ENCODE measurements at places on chromosomes 3 and 15.

DNA sequence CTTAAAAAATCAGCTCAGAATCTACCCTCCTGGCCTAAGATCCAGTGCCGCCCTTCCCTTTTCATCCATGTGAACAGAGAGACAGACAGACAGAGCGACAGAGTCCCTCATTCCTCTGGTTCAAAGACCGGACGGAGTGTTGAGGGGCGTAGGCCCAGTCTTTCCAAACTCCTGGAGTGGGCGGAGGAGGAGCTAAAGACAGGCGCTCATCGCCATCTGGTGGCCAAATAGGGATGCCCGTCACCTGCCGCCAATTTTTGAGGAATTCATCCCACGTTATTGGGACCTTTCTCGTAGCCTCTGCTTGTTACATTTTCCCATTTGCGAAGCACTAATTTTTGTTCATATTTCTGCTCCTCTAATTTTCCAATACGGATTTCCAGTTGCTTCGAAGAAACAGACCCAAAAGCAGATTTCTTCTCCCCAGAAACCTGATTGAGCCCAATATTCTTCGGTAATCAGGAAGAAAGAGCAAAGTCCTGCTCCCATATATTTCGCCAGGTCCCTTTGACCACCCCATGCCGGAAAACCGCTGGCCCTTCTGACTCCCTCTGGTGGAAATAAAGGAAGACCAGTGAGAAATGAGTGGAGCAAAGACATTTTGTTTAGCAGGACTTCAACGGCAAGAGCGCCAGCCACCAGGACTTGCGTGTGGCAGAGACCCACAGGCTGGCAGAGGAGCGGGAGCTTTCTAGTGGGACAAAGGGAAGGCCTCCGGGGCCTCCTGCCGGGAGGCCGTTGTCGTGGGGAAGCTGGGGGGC lies 88.0 kb downstream of the LRRK1 start:
- DNase-seq = peak; percentile 87

DNA sequence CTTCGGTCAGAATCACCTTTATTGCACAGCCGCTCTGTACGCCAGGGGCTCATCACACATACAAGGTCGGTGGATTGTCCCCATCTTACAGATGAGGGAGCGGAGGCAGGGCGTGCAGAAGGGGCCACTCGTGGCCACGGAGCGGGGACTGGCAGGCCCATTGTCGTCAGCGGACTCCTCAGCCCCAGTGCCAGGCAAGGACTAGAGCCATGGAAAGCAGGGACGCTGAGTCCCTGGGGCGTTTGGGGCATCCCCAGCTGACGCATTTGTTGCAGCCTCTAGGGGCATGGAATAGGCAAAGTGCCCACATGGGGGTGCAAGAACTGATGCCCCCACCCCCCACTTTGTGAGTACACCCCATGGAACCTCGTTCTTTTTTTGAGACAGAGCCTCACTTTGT lies 29.8 kb upstream of the FURIN start:
- DNase-seq = no peak

DNA sequence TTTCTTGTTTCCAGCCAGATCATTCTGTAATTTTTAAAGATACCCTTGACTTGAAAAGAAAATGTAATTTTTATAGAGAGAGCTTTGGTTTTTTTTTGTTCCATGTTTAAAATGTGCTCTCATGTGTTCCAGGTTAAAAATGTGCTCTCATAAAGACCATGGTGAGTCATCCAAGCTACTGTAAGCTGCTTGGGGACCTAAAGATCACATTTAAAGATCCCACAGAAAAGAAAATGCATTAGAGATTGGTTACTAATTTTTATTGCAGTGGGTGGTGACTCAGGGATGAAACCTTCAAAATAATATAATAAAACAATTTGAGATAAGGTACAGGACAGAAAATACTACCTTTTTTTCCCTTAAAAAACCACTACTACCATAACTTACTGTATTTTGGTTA lies 11.0 kb downstream of the TCF12 start:
- no peak for DNase-seq

GRCh38 chr15:92101708-92102394 lies 248.3 kb downstream of the SLCO3A1 start:
- no peak for DNase-seq

DNA sequence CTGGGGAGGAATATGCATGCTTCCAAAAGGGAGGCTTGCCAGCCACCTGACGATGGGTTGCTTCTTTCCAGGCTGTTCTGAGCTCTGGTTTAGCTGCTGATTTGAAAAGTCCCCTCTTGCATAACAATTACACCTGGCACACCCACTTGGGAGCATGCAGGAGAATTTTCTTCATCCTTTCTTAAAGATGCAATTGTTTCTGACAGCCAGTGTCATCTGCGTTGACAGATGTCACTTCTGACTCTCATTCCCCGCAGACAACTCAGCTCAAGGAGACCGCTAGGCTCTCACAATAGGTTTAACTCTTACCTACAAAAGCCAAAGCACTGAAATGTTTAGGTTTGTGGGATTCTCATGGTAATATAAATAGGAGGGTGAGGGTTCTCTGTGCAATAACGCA lies 185.6 kb upstream of the SYNPR start:
- no peak for DNase-seq

Data from body of pancreas (tissue), 4 donors.